ELF-1 (cell line): ENCODE measurements at places on chromosomes 1 and 21.

- no peak for DNase-seq
Observed at GRCh38 chr1:33249422-33249821, 6.9 kb upstream of the ZNF362 start.

- no peak for DNase-seq
Observed at GRCh38 chr1:100955322-100955721, 59.4 kb downstream of the SLC30A7 start.

- DNase-seq = peak; percentile 8
Observed at GRCh38 chr1:55970526-55971110, 608.7 kb downstream of the PLPP3 start.

DNA sequence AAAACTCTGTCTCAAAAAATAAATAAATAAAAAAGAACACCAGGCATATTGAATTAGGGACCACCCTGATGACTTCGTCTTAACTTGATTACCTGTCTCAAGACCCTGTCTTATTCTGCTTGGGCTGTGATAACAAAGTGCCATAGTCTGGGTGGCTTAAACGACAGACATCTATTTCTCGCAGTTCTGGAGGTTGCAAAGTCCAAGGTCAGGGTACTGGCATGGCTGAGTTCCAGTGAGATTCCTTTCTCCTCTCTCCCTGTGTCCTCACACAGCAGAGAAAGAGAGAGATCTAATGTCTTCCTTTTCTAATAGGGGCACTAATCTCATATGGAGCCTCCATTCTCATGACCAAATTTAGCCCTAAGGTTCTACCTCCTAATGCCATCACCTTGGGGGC lies 145.6 kb downstream of the HUNK start:
- no peak for DNase-seq

DNA sequence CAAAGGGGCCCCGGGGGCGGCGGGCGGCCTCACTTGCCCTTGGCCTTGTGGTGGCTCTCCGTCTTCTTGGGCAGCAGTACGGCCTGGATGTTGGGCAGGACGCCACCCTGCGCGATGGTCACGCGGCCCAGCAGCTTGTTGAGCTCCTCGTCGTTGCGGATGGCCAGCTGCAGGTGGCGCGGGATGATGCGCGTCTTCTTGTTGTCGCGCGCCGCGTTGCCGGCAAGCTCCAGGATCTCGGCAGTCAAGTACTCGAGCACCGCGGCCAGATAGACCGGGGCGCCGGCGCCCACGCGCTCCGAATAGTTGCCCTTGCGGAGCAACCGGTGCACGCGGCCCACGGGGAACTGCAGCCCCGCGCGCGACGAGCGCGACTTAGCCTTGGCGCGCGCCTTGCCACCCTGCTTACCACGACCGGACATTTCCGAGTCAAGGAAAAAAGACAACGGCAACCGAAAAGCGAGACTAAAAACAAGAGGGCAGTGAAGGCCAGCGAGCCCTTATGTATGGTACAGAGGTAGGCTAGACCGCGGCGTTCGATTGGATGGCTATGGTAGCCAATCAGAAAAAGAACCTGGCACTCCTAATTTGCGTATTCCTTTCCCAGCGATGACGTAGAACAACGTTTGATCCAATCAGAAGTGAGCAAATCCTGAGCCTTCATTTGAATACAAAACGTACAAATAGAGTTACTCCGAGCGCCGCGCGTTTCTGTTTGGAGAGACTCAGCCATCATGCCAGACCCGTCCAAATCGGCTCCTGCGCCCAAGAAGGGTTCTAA lies 29.6 kb upstream of the RNF187 start:
- peak; percentile 98 for DNase-seq

DNA sequence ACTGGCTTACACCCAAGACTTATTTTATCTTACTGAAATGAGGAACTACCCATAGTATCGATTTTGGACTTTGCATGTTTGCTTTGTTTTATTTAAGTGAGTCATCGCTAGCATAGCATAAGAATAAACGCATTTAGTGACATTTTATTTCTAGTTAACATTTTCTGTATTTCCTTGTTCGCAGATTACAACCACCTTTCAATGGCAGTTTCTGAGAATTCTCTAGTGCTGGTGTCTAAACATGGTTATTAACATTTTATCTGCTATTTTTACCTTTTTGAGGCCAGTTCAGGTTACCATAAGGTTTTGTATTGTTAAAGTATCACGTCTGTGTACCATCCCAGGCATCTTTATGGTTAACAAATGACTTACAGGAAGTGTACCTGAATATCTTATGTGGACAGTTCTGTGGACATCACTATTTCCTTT lies 24.5 kb downstream of the EEIG2 start:
- no peak for DNase-seq

GRCh38 chr21:31803039-31804007 lies 69.5 kb upstream of the HUNK start:
- no peak for DNase-seq

GRCh38 chr1:74853756-74854155 lies 120.8 kb downstream of the TYW3 start:
- no peak for DNase-seq

- DNase-seq = no peak
Observed at GRCh38 chr1:8218351-8219092, 99.4 kb upstream of the SLC45A1 start.

- no peak for DNase-seq
Observed at GRCh38 chr1:86823821-86824500, 90.0 kb downstream of the SELENOF start.

DNA sequence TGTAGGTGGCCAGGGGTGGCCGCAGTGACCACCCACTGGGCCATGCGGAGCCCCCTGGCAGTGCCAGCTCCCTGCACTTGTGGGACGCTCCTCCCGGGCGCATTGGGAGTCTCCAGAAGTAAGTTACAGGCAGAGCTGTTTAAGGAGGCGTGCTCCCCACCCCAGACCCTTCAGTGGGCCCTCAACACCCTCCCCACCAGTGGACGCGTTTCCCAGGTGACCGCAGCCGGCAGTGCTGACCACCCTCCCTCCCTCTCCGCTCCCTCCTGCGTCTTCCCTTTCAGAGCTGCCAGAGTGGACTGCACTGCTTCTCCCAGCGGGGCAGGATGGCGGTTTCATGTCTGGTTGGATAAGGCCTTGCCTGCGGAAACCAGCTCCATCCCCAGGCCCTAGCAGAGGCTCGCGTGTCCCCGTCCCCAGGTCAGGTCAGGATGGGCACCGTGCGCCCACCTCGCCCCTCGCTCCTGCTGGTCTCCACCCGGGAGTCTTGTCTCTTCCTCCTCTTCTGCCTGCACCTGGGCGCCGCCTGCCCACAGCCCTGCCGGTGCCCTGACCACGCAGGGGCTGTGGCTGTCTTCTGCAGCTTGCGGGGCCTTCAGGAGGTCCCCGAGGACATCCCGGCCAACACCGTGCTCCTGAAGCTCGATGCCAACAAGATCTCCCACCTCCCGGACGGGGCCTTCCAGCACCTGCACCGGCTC lies 1.1 kb downstream of the LRRC3 start:
- no peak for DNase-seq

GRCh38 chr1:56056438-56057287 lies 522.7 kb downstream of the PLPP3 start:
- no peak for DNase-seq

- peak; percentile 10 for DNase-seq
Observed at GRCh38 chr1:172286629-172287076, 133.8 kb upstream of the C1orf105 start.

DNA sequence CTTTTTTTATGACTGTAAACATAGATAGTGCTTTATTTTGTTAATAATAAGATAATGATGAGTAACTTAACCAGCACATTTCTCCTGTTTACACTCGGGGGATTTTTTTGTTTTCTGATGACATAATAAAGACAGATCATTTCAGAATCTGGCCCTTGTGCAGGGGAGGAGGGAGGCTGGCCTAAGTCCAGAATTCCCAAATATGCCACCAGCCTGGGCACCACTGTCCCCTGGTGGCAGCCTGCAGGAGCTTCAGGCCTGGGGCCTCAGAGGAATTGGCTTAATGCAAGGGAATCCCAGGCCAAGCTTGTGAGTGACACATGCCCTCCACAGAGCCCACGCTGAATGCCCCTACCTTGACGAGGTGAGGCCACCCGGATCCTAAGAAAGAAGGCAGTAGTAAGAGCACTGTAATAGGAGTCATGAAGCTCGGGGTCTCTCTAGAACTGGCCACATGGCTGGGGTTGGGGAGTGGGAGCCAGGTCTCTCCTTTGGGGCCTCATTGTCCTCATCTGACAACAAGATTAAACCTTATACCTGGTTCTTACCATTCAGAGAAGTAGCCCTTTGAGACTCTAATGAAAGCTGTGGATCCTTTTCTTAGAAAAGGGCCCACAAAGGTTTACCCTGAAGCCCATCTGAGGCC lies 24.1 kb downstream of the ETNK2 start:
- DNase-seq = peak; percentile 73

DNA sequence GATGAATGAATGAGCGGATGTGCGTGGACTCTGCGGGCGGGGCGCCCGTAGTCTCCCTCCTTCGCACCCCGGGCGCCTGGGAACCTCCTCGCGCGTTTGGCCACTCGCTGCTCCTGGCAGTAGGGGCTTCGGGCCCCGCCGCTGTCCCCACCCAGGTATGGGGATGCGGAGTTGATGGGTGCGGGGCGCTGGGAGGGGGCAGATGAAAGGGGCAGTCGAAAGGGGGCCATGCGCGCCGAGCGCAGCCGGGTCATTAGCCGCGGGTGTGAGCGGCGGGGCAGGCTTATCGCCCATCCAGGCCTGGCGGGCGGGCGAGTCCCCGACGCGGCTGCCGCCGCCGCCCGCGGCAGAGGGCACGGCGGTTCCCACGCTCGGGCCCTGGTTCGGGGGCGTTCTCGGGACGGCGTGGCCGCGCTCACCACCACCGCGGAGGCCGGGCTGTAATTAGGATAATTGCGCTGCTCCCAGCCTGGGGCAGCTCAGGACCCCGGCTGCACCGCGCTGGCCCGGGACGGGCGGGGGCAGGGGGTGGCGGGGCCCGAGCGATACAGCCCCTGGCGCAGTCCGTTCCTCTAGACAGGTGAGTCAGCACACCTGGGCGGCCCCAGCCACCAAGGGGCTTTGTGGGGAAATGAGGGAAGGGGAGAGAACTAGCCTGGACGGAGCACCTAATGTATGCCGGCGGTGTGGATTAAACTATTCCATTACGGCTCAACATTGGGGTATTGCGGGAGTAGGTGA lies 22.1 kb upstream of the CITED4 start:
- DNase-seq = peak; percentile 46

DNA sequence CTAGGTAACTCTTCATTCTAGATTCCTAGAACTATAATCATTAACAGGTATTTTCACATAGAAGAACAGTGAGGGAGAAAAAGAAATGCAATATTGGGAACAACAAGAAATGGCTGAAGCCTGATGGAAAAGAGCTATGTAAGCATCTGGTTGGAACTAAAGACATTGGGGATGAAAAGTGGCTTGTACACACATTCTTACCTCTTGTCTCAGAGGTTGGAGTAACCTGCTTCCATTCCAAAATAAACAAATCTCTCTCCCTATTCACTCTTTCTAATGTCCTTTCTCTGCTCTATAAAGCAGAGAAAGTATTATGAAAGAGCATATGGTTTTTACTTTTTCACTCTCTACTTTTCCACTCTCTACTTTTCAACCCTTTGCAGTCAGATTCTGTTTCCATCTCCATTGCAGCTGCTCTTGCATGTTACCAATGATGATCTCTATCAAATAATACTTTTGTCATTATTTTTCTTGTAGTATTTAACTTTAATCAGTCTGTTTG lies 37.5 kb downstream of the CMPK1 start:
- no peak for DNase-seq

GRCh38 chr1:201883786-201884185 lies 4.9 kb upstream of the SHISA4 start:
- no peak for DNase-seq

GRCh38 chr1:153122831-153123421 lies 9.6 kb upstream of the SPRR2F start:
- peak; percentile 97 for DNase-seq

GRCh38 chr1:44354268-44354839 lies 703 bp downstream of the ERI3 start:
- DNase-seq = peak; percentile 30

- DNase-seq = no peak
Observed at GRCh38 chr1:203131548-203132200, 4.1 kb downstream of the ADORA1 start.

- DNase-seq = no peak
Observed at GRCh38 chr1:59025898-59026426, 242.1 kb upstream of the JUN start.

DNA sequence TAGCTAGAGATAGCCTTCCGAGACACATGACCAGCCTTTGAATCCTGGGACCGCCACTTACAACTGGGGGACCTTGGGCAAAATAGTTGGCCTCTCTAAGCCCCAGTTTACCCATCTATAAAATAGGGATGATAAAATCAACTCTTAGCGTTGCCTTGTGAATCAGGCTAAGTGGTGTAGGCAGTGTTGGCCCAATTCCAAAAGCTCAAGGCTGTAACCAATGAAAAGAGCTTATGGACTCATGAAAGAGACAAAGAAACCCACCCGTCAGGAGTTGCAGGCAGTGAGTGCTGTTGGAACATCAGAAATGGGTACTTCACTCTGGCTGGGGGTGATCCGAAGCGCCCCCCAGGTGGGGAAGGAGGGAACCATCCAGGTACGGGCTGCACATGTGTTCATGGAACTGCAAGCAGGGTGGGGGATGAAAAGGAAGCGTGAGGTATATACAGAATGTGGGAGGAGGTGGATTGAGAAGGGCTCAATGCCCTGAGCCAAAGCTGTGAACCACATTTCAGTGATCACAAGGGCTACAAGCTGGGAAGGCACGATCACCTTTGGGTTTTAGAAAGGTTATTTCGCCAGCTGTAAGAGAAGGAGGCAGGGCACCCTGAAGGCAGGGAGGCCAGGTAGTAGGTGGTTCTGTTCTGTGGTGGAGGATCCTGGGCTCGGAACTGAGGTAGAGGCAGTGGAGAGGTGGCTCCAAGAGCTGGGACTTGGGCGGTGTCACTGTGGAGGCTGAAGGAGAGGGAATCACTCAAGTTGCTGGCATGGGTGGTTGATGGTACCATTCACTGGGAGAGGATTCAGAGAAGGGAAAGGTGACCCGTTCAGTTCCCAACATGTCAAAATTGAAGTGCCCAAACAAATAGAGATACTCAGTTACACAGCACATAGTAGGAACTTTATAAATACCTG lies 11.4 kb upstream of the KIAA1614 start:
- no peak for DNase-seq

- no peak for DNase-seq
Observed at GRCh38 chr1:233379869-233380438, 52.4 kb downstream of the MAP3K21 start.

DNA sequence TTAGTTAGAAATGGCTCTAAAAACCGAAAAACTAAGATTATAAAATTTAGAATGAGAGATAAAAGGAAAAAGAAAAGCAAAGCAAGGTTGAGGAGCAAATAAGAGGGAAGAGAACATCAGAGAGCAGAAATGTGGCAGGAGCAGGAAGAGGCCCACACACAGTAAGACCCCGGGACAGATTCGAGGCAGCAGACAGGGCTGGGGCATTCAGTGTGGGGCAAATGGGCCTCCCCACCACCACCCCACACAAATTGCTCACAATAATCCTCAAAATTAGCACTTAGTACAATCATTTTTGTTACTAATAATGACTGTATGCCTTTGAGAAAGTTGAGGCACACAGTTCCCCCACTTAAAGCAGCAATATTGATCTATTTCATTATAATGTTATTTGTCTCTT lies 17.1 kb upstream of the SLC44A3 start:
- DNase-seq = no peak
